ENCODE measurements at places on chromosomes 1 and 21.

- H3K36me3 ChIP-seq = no peaks in the 10 kb centered on the region
- no peaks in the 10 kb centered on the region for H3K4me1 ChIP-seq
- no peak for DNase-seq
- H3K27me3 ChIP-seq = no peaks in the 10 kb centered on the region
- no peak overlapping the region for H3K4me3 ChIP-seq
- H3K27ac ChIP-seq = no peak overlapping the region
These were observed 24.4 kb upstream of the DUSP23 start for GRCh38 chr1:159756397-159756796.

DNA sequence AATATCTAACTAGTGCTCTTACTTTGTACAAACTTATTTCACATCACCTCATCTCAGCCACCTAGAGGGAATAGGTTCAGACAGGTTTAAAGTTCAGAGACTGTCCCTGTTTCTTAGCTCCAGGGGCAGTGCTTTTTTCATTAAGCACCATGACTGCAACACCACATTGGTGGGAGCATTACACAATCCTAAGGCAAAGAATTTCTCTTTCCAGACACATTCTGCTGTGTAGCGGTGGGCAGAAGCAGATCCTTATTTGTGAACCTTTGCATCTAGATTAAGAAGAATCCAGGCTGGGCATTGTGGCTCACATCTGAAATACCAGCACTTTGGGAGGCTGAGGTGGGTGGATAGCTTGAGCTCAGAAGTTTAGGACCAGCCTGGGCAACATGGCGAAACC is 16.1 kb downstream of the LCA5L start:
- no peak for DNase-seq
- no peak overlapping the region for H3K27ac ChIP-seq
- no peaks in the 10 kb centered on the region for H3K27me3 ChIP-seq

GRCh38 chr1:145992502-145992936 is 3.9 kb downstream of the TXNIP start:
- peaks cover 4% of the 10 kb centered on the region for H3K36me3 ChIP-seq
- H3K27me3 ChIP-seq = no peaks in the 10 kb centered on the region
- peak overlapping the region; percentile 73 for H3K4me3 ChIP-seq

DNA sequence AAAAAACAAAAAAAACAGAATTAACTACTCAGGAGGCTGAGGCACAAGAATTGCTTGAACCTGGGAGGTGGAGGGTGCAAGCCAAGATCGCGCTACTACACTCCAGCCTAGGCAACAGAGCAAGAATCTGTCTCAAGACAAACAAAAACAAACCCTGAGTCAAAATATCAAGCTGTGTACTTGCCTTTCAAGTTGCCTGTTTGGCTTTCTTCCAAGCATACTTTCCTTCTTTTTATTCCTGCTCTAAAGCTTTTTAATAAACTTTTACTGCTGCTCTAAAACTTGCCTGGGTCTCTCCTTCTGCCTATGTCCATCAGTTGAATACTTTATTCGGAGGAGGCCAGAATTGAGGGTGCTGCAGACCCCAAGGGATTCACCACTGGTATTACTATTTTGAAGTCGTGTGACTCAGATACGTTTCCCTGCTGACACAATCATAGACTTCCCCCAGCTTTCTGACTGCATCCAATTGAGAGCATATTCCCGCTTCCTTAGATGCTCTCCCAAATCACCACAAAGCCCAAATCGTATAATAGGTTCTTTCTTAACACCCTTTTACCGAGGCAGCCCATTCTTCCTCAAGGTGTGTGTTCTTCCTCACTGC is 3.5 kb upstream of the ACBD6 start:
- H3K27me3 ChIP-seq = no peaks in the 10 kb centered on the region
- no peak for DNase-seq
- no peak overlapping the region for H3K4me3 ChIP-seq
- no peak overlapping the region for H3K27ac ChIP-seq
- H3K36me3 ChIP-seq = no peaks in the 10 kb centered on the region
- no peaks in the 10 kb centered on the region for H3K4me1 ChIP-seq

GRCh38 chr1:246333855-246334254 is 173.2 kb downstream of the SMYD3 start:
- peaks cover 5% of the 10 kb centered on the region for H3K36me3 ChIP-seq
- H3K4me3 ChIP-seq = no peak overlapping the region
- H3K27me3 ChIP-seq = no peaks in the 10 kb centered on the region

DNA sequence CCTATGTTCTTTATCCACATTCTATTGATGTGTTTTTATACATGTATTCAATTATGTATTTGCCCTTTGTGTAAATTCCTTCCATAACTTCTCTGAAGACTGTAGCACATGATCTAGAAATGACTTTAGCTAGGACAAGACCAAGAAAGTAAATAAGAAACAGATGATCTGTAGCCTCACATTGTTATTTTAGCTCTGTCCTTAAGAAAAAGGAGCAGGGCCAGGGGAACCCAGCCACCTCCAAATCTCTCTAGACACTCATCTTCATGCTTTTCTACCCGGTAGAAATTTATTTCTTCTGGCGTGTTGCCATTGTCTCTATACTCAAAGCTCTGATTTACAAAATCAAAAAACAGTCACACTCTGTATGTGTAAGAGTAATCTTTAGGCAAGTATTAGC is 27.1 kb downstream of the CDC7 start:
- H3K27ac ChIP-seq = no peak overlapping the region
- no peak for DNase-seq
- no peak overlapping the region for H3K4me3 ChIP-seq
- H3K27me3 ChIP-seq = no peaks in the 10 kb centered on the region
- H3K4me1 ChIP-seq = no peaks in the 10 kb centered on the region

DNA sequence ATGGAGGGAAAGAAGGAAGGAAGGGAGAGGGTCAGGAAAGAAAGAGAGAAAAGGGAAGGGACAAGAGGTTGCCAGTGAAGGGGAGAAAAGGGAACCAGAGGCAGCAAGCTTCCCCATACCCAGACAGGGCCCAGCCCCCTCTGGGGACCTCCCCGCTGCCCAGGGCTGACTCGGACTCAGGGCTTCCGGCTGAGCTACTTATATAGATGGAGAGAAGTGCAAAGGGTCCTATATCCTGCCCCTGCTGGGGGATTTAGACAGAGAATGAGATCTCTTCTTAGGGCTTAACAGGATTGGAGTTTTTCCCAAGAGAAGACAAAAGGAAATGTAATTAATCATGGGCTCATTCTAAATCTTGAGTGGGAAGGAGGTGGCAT is at the start of gene ETV3L:
ETV3L (minus strand) TSS at position 176 of the 377 bp plus-strand sequence. CDS start 285 bp downstream, outside the sequence.
- no peaks in the 10 kb centered on the region for H3K27me3 ChIP-seq
- no peak within 1 kb of the TSS for H3K27ac ChIP-seq
- no peaks in the 10 kb centered on the region for H3K4me1 ChIP-seq
- H3K36me3 ChIP-seq = no peaks in the 10 kb centered on the region

- no peaks in the 10 kb centered on the region for H3K36me3 ChIP-seq
- no peak for DNase-seq
- no peaks in the 10 kb centered on the region for H3K4me1 ChIP-seq
- H3K4me3 ChIP-seq = no peak overlapping the region
These were observed 115.4 kb upstream of the RAB4A start for GRCh38 chr1:229155472-229155871.

GRCh38 chr1:77288275-77288674 is 6.5 kb downstream of the AK5 start:
- no peaks in the 10 kb centered on the region for H3K4me1 ChIP-seq
- DNase-seq = no peak
- no peaks in the 10 kb centered on the region for H3K36me3 ChIP-seq

GRCh38 chr1:240687820-240688219 is 75.9 kb upstream of the GREM2 start:
- no peak overlapping the region for H3K4me3 ChIP-seq
- no peaks in the 10 kb centered on the region for H3K27me3 ChIP-seq
- DNase-seq = no peak
- no peaks in the 10 kb centered on the region for H3K36me3 ChIP-seq

- H3K4me1 ChIP-seq = no peaks in the 10 kb centered on the region
- no peak for DNase-seq
- H3K27me3 ChIP-seq = no peaks in the 10 kb centered on the region
- H3K4me3 ChIP-seq = no peak overlapping the region
- H3K27ac ChIP-seq = no peak overlapping the region
These were observed 10.9 kb upstream of the AGPAT3 start for GRCh38 chr21:43853851-43854772.

- H3K4me3 ChIP-seq = no peak overlapping the region
- peaks cover 35% of the 10 kb centered on the region for H3K4me1 ChIP-seq
- H3K27ac ChIP-seq = peak overlapping the region; percentile 63
- no peak for DNase-seq
- no peaks in the 10 kb centered on the region for H3K36me3 ChIP-seq
- no peaks in the 10 kb centered on the region for H3K27me3 ChIP-seq
These were observed 10.9 kb downstream of the ARHGEF2 start for GRCh38 chr1:155967341-155968050.

- no peak for DNase-seq
- no peak overlapping the region for H3K4me3 ChIP-seq
- H3K27me3 ChIP-seq = no peaks in the 10 kb centered on the region
- no peaks in the 10 kb centered on the region for H3K36me3 ChIP-seq
- no peaks in the 10 kb centered on the region for H3K4me1 ChIP-seq
These were observed 40.2 kb downstream of the IL12RB2 start for GRCh38 chr1:67347688-67348472.

- DNase-seq = no peak
- no peaks in the 10 kb centered on the region for H3K27me3 ChIP-seq
- H3K4me1 ChIP-seq = no peaks in the 10 kb centered on the region
- no peaks in the 10 kb centered on the region for H3K36me3 ChIP-seq
- H3K4me3 ChIP-seq = no peak overlapping the region
These were observed 8.8 kb upstream of the PLXNA2 start for GRCh38 chr1:208252836-208253576.

DNA sequence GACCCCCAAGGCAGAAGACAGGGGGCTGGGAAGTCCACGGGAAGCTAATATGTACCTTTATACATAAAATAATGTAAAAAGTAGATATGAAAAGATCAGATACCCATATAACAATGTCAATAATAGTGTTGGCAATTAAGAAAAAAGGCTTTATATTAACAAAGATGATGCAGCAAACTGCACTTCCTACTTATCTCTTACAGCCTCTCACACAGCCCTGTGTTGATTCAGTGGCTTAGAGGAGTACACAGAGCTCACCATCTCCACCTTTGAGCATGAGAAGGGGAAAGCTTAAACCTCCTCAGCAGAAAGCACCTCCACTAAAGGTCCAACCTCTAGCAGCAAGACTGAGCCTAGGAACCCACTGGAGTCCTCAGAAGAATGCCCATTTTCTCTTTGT is 7.2 kb upstream of the VSIG8 start:
- H3K27ac ChIP-seq = no peak overlapping the region
- DNase-seq = no peak
- H3K36me3 ChIP-seq = no peaks in the 10 kb centered on the region
- H3K27me3 ChIP-seq = no peaks in the 10 kb centered on the region
- no peaks in the 10 kb centered on the region for H3K4me1 ChIP-seq
- H3K4me3 ChIP-seq = no peak overlapping the region

DNA sequence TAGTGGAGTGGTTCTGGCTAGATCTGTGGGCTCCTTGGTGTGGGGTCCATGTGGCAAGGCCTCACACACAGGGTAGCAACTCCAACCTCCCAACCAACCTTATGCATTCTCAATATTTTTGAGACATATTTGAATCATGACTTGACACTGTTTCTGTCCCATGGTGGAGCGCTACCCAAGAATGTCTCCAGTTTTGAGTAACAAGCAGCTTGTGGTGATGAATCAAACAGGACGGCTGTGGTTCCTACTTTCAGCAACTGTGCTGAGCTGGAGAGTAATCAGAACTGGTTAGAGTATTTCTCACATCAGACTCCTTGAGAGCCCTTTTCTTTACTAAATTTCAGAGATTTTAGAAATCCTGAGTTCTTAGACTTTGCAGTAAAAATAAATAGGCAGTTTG is 3.1 kb downstream of the LCE3D start:
- H3K4me1 ChIP-seq = no peaks in the 10 kb centered on the region
- no peaks in the 10 kb centered on the region for H3K27me3 ChIP-seq
- no peak overlapping the region for H3K27ac ChIP-seq

Data from Peyer's patch (tissue), 4 donors.